ENCODE measurements at places on chromosomes 1 and 21.
A peak's percentile ranks its signal among the peaks of the same experiment; 100 is the strongest.

- DNase-seq: no peak
These were observed 45.4 kb upstream of the PLD5 start for GRCh38 chr1:242569867-242570266.

DNA sequence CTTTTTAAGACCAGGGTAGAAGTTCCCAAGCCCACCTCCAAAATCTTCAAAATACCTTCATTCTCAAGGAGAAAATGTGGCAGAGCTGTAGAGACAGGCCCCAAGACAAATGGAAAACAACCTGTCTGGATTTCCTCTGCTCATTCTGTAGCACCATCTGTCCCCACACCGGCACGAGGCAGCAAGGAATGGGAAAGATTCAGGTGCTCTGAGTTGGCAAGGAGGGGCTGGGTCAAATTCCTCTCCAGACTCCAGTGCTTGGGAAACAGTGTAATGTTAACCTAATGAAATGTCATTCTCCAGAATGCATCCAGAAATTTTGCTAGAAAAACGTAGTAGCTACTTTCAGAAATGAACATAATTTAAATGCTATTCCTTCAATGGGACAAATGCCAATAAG is 9.3 kb downstream of the PABPC4 start:
- DNase-seq: no peak

GRCh38 chr21:43781846-43782245 is 5.7 kb upstream of the CSTB start:
- no peak for DNase-seq

DNA sequence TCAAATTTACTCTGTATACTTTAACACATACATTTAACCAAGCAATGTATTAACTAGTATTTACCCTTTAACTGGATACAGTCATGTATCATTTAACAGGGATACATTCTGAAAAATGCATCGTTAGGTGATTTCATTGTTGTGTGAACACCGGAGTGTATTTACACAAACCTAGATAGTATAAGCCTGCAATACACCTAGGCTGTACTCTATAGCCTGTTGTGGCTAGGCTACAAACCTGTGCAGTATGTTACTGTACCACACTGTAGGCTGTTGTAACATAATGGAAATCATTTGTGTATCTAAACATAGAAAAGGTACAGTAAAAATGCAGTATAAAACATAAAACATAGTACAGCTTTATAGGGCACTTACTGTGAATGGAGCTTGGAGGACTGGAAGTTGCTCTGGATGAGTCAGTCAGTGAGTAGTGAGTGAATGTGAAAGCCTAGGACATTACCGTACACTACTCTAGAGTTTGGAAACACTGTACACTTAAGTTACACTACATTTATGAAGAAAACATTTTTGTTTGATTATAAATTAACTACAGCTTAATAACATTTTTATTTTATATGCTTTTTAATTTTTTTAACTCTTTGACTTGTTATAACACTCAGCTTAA is 21.3 kb downstream of the RGS4 start:
- DNase-seq: no peak

DNA sequence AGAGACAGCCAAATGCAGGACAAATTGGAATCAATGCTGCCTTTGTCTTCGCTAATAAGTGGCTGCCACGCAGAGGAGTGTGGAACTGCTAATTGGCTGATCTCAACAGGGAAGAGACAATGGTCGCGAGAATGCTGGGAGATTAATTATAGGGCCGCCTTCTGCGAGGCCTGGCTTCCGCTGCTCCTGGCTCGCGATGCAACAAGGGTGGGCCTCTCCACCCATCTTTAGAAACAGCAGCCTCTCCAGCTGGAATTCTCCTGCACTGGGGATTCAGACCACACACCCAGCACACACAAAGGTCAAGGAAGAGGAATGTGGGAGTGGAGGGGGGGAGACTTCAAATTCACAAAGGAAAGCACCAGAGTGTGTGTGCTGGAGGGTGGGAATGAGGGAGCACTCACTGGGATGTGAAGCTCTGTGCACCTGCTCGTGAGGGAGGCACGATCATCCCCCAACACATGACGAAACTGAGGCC is 200.7 kb upstream of the GRIK3 start:
- DNase-seq: no peak

DNA sequence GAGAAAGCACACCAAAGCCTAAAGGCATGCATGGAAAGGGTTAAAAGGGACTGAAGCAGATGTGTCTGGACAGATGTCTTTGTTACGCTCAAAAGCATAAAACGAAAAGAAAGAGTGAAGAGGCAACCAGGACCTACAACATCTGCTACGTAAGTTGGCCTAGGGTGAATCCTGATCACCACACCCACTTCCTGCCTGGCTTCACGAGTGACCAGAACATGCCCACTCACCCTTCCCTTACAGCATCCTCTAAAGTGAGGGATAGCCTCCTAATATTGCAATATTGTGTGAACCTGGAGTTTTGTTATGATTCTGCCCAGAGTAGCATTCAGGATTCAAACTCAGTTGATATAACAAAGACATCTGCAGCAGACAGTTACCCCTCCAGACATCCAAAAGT is 10.6 kb upstream of the OLIG2 start:
- no peak for DNase-seq

- no peak for DNase-seq
These were observed 21.1 kb upstream of the TBX19 start for GRCh38 chr1:168259567-168259966.

DNA sequence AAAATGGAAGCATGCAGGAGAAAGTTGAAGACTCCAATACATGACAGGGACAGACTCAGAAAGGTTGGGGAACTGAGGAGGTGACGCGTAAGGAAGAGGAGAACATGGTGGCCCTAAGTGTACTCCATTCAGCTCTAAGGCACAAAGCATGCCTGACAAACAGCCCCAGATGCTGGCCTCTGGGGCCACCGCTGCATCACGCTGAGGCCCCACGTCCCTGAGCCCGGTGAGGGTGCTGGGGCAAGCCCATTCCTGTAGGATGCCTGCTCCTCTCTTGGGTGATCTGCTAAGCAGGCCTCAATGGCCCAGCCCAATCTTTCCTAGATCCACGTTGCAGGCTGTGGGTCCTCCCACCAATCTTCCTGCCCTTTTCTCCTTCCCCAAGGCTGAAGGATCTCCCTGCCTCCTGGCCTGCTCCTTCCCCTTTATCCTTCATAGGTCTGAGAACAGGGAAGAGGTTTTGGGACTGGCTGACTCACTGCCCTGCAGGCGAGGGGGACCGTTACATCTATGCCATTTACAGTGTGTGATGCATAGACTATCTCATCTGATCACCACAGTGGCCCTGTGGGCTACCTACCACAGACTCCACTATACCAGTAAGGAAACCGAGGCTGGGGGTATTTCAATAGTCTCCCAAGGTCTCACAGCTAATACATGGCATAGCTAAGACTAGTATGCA is 16.8 kb upstream of the NID1 start:
- DNase-seq: no peak

- DNase-seq: no peak
These were observed 5.5 kb upstream of the PLEKHM2 start for GRCh38 chr1:15678578-15678977.

DNA sequence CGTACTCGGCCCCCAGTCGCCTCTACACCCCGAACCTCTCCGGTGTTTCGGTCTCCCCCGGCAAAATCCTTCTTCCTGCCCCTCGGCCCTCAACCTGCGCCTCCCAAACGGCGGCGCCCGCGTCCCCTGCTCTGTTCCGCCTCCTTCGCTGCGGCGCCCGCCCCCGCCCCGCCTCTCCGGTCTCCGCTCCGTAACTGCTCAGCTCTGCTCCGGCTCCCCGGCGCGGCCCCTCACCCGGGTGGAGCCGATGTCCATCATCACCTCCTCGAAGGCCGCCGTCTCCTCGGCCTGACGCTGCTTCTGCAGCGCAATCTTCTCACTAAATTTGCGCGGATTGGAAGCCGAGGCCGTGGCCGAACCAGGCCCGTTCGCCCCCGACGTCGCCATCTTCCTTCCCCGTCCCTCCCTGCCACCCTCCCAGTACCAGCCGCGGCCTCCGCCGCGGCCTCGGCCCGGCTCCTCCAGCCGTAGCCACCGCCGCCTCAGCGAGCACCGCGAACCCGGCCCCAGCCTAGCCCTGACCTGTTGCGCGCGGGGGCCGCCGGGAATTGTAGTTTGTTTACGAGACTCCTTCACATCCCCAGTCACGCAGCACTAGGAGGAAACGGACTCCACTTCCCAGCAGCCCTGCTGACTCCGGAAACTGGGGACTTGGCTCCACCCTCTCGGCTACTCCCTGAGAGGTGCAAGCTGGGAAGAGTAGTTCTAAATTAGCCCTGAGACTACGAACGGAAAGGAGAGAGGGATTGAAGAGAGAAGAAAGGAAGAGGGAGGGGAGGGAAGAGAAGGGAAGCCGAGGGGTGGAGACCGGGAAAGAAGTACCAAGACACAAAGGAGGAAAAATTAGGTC is at the start of gene CRTC2:
TSS of gene CRTC2 (minus strand) at position 502 of the 850 bp plus-strand sequence. CDS start at position 387, 115 bp downstream.
- DNase-seq: peak; percentile 98

- DNase-seq: no peak
These were observed 32.1 kb downstream of the SMIM12 start for GRCh38 chr1:34827341-34827941.

DNA sequence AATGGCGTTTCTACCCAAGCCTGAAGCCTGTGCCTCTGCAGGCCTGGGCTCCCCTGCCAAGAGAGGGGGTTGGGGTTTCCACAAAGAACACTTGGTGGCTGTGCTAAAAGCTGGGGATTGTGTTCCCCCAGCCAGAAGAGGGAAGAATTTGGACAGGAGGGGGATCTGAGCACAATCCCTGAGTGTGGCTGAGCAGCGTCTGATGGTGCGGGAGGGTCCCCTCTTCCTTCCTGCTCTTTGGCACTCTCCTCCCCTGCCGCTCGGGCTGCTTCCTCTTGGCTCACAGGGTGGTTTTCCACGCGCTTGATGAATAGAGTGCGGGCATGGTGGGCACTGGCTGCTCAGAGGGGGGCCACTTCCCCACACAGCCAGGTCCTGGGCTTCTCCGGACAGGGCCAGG is 3.7 kb downstream of the GPR37L1 start:
- DNase-seq: no peak

GRCh38 chr1:192448026-192448578 is 127.5 kb upstream of the RGS1 start:
- DNase-seq: no peak

GRCh38 chr1:37038227-37039093 is 4.1 kb upstream of the GRIK3 start:
- DNase-seq: peak; percentile 98

DNA sequence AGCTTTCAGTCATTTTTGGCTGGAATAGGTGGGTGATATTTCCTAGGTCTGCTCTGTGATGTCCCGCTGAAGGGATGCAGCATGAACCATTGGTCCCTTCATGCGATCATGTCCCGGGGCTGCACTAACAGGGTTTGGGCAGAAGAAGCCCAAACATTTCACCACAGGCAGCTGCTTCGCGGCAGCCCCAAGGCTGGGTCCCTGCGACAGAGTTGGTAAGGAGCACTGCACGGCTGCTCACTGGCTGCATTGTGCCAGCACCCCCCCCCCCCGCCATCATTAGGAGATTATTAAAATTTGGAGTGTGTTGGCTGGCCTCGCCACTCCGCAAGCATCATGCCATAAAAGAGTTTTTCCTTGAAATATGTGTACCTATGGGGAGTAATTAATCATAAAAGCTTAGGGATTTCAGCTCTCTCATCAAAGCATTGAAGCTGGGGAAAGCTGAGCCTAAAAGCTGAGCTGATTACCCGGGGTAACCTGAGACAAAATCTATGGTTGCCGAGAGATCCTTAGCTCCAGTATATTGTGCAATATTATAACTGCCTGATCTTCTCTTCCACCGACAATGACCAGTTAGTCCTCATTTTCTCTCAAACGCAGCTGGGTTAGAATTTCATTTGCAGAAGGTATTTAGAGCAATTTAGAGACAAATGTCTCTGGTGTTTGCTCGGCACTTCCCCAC is 62.5 kb downstream of the PEX14 start:
- DNase-seq: peak; percentile 83

DNA sequence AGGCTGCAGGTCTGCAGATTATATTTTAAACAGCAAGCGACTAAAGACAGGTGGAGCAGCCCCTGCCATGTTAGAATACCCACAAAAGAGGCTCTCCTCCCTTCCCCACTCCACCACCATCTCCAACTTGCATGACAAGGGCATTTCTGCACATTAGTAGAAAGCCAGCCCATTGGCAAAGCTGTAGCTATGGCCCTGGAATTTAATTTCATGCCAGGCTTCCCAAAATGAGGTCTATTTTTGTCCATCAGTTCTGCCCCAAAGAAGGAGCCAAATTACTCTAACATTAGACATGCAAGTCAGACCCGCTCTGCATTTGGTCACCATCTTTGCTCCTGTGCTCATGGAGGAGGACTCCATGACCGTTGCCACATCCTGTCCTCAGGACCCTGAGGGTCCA is 115.2 kb downstream of the LAMC2 start:
- no peak for DNase-seq

DNA sequence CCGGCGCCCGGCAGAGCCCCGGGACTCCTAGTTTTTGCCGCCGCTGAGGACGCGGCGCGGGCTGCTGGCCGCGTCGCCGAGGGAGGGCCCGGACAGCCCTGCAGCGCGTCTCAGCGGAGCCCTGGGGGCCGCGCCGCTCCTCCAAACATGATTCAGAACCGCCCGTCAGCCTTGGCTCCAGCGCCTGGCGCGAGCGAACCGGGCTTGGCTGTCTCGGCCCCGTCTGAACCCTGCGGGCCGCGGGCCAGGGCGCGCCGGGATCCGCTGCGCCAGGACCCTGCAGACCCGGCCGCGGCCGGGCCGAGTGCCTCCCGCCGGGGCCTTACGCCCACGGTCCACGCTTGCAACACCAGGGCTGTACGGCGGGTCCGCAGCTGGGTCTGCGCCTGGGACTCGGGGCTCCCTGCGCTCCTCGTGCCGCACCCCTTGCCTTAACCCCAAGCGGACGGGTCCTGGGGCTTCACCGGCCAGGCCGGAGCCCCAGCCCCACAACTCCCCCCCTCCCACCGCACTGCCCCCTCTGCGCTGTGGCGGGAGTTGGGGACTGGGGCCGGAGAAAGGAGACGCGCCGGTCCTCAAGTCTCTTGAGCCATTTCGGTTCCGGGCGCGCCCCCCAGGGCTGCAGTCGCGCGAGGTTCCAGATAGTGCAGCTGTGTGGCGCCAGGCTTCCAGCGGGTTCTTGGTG is 48.4 kb upstream of the CD34 start:
- DNase-seq: no peak

- DNase-seq: no peak
These were observed 41.0 kb upstream of the SYNC start for GRCh38 chr1:32743380-32744070.

DNA sequence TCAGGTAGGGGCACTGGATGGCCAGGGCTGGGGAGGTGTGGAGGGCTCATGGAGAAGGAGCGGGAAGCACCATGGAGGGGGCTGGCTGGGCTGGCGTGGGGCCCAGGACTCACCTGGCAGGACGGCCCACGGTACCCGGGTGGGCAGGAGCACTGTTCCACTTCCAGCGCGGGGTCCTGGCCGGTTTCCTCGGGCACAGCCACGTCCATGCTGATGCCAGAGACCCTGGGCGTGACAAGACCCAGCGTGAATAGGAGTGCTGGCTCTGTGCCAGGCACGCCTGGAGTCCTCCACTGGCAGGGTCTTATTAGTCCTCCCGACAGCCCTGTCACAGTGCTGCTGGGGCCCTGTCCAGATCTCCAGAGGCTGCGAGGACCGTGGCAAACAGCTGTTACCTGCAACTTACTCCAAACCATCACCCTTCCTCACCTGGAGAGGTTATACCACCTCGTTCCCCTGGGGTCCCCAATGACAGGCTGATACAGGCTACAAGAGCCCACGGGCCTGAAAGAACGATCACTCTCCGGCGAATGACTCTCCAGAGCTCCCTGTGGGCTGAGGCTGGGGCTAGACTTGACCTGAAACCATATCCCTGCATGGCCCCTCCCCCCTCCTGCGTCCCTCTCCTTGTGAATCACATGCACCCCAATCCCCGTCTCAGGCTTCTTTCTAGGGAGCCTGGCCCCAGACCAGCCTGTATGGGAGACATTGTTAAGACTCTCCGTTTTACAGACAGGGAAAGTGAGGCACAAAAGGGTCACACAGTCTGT is 62.1 kb downstream of the HSPG2 start:
- peak; percentile 67 for DNase-seq

- peak; percentile 28 for DNase-seq
These were observed 16.7 kb downstream of the ALX3 start for GRCh38 chr1:110053552-110054428.

Measured in DMS79 treated with DMSO at 0.1 percent for 48 hours (cell line).